Bronchial epithelial cell (primary cell): ENCODE measurements at places on chromosomes 6 and 20.

DNA sequence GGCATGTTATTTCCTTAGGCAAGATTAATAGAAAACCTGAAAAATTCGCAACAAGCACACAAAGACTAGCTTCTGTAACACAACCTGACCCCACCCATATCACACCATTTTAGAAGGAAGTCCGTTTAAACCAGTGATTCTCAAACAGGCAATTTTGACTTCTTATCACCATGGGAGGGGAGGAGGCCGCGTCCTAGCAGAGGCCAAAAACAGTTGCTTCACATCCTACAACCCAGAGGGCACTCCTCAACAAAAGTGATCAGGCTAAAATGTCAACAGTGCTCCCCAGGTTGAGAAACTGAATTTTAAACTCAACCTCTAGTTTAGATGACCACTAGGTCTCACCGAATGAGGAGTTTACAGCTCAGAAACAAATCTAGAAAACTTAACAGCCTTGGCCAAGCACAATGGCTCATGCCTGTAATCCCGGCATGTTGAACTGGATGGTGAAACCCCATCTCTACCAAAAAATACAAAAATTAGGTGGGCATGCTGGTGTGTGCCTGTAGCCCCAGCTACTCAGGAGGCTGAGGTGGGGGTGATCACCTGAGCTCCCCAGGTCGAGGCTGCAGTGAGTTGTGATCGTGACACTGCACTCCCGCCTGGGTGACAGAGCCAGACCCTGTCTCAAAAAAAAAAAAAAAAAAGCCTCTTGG, 3.4 kb downstream of the SNX5 start:
- DNase-seq, result no peak

- DNase-seq, result no peak
Measured at GRCh38 chr6:108733706-108734265, 114.4 kb upstream of the ARMC2 start.

DNA sequence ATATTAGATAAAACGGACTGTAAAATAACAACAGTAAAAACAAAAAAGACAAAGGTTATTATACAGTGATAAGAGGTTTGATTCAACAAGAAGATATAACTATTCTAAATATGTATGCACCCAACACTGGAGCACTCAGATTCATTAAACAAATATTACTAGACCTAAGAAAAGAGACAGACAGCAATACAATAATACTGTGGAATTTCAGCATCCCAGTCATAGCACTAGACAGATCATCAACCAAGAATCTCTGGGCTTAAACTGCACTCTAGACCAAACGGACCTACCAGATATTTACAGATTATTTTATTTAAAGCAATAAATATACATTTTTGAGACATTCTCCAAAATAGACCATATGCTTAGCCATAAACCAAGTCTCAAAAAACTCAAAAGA, 263.8 kb downstream of the C6orf118 start:
- DNase-seq, result no peak

GRCh38 chr20:62321521-62321948, 18.7 kb downstream of the ADRM1 start:
- DNase-seq, result peak; percentile 26

- DNase-seq, result peak; percentile 73
Measured at GRCh38 chr20:44692932-44693480, 22.2 kb upstream of the CCN5 start.
